Esophagus squamous epithelium (tissue), 5 donors: ENCODE measurements at places on chromosomes 7 and 10.

- no peak for DNase-seq
Observed at GRCh38 chr7:47817917-47818316, 130.3 kb downstream of the PKD1L1 start.

DNA sequence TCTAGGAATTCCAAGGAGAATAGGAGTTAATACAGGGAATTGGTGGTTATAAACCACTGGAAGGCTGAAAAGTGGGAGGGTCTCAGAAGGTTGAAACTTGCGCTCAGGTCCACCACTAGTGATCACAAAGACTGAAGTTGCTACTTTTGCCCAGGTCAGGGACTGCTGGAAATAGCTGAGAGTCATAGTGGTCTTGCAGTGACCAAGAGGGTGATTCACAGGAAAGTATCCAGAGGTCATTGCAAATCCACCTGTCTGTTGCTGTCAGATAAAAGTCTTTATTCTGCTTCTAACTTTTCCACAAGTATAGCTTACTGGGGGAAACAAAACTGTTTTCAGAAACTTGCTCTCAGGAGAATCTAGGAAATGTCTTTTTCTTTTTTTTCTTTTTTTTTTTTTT lies 211.5 kb upstream of the PRSS1 start:
- no peak for DNase-seq

GRCh38 chr7:51456-52068 lies 140.8 kb upstream of the FAM20C start:
- DNase-seq = no peak

DNA sequence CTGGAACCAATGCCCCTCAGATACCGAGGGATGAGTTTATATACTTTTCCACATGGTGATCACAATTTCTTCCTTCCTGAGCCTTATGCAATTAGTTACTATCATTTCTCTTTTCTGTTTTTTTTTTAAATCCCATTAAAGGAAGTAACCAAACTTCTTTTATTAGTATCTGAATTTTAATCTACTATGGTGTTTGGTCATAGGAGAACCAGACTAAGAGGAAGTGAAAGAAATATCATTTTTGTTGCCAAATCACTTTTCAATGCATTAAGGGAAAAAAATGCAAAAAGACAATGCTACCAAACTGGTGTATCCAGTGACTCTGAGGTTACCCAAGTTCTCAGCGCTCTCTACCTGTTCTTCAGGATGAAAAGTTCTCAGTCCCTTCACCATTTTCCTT lies 167.7 kb downstream of the NXPH1 start:
- DNase-seq = no peak

GRCh38 chr10:114173603-114173920 lies 441 bp downstream of the CCDC186 start:
- DNase-seq = no peak

- no peak for DNase-seq
Observed at GRCh38 chr10:681670-682318, 7.7 kb downstream of the DIP2C start.

GRCh38 chr10:81541517-81541916 lies 333.5 kb upstream of the NRG3 start:
- no peak for DNase-seq

- DNase-seq = no peak
Observed at GRCh38 chr10:98488669-98489430, 42.1 kb upstream of the HPS1 start.

- DNase-seq = no peak
Observed at GRCh38 chr7:129797214-129797789, 155.5 kb downstream of the UBE2H start.
